ENCODE measurements at places on chromosomes 7 and 10.

DNA sequence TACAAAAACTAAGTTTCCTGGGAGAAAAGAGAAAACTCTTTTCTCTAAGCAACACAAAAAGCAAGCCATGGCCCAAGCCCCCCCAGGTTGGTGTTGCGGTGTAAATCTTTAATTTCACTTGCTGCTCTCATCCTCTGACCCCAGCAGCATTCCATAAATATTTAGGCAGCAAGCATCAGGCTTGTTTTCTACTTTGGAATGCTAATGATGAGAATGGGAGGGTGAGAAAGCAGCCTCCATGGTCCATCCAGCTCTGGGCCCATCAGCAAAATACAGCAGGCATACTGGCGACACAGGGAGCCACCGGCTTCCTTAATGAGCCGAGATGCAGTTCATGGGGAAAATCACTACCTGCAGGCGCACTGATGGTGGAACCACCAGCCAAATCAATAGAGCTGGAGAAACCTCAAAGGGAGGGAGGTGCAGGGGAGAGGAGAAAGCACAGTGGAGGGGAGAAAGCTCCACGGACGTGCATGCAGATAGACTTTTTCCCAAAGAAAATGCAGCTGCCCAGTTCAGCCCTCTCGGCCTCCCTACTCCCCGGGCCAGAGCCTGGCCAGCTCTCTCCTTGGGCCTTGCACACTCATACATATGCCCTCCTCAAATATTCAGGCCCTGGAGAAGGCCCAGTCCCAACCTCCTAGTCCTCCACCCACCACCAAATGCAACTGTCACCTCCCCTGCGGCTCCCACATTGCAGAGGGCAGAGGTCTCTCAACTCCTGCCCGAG, 131.9 kb downstream of the GRID1 start:
- H3K27me3 ChIP-seq: no peaks in the 10 kb centered on the region
- H3K36me3 ChIP-seq: no peaks in the 10 kb centered on the region
- peaks cover 5% of the 10 kb centered on the region for H3K4me1 ChIP-seq
- DNase-seq: no peak
- no peak overlapping the region for H3K27ac ChIP-seq

DNA sequence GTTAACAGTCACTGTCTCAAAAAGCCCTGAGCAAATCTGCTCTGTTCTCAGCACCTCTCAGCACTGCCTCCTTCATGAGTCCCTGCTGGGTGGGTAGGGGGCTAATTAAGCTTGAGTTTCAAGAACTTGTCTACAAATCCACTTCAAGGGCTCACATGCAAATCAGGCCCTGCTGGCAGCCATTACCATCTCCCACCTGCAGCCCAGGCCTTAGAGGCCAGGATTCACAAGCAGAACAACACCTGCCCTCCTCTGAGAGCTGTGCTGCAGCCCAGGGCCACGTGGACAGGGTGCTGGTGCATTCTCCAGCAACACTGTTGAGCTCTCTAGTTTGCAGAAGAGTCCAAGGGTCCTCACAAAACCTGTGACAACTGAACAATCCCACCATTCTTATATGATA, 119.2 kb downstream of the DPP6 start:
- no peak for DNase-seq
- no peaks in the 10 kb centered on the region for H3K4me1 ChIP-seq
- H3K36me3 ChIP-seq: no peaks in the 10 kb centered on the region
- H3K27me3 ChIP-seq: no peaks in the 10 kb centered on the region
- no peak overlapping the region for H3K27ac ChIP-seq

- H3K4me1 ChIP-seq: no peaks in the 10 kb centered on the region
- H3K4me3 ChIP-seq: no peak overlapping the region
- no peak for DNase-seq
- no peaks in the 10 kb centered on the region for H3K27me3 ChIP-seq
Observed at GRCh38 chr10:52368725-52369124, 54.6 kb downstream of the DKK1 start.

- no peaks in the 10 kb centered on the region for H3K27me3 ChIP-seq
- no peaks in the 10 kb centered on the region for H3K4me1 ChIP-seq
- H3K27ac ChIP-seq: no peak overlapping the region
Observed at GRCh38 chr7:125090596-125090995, 161.0 kb upstream of the POT1 start.

- H3K27me3 ChIP-seq: peaks cover 3% of the 10 kb centered on the region
- DNase-seq: no peak
- no peak overlapping the region for H3K27ac ChIP-seq
- no peaks in the 10 kb centered on the region for H3K4me1 ChIP-seq
Observed at GRCh38 chr7:17832242-17832641, 108.1 kb downstream of the SNX13 start.

DNA sequence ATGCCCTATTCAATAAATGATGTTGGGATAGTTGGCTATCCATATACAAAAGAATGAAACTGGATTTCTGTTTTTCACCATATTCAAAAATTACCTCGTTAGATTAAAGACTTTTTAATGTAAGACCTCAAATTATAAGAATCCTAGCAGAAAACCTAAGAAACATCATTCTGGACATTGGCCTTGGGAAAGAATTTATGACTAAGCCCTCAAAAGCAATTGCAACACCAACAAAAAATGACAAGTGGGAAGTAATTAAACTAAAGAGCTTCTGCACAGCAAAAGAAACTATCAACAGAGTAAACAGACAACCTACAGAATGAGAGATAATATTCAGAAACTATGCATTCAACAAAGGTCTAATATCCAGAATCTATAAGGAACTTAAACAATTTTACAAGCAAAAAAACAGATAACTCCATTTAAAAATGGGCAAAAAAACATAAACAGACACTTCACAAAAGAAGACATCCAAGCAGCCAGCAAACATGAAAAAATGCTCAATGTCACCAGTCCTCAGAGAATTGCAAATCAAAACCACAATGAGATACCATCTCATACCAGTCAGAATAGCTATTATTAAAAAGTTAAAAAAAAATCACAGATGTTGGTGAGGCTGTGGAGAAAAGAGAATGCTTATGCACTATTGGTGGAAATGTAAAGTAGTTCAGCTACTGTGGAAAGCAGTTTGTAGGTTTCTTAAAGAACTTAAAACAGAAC, 309.8 kb downstream of the AHR start:
- no peak for DNase-seq
- H3K27me3 ChIP-seq: no peaks in the 10 kb centered on the region
- no peak overlapping the region for H3K4me3 ChIP-seq
- H3K36me3 ChIP-seq: no peaks in the 10 kb centered on the region
- H3K27ac ChIP-seq: no peak overlapping the region

DNA sequence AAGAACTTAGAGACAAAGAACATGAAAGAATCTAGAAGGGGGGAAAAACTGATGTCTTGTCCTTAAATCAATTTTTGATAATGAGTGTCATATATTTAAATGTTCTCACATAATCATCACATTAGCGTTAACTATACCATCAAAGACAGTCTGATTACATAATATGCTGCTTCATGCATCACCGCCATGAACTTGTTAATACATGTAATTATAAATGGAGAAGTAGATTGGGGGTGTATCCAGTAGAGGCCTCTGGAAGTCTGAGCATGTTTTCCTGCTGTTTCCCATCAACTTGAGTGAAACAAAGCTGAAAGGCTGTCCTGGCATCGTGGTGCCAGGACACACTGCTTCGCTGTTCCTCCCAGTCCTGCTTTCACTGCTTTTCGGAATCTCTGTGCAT, 48.2 kb downstream of the PRLHR start:
- DNase-seq: no peak
- no peak overlapping the region for H3K27ac ChIP-seq
- no peaks in the 10 kb centered on the region for H3K36me3 ChIP-seq

All from ovary (tissue), 10 donors.